ENCODE measurements at places on chromosomes 2 and 18.

DNA sequence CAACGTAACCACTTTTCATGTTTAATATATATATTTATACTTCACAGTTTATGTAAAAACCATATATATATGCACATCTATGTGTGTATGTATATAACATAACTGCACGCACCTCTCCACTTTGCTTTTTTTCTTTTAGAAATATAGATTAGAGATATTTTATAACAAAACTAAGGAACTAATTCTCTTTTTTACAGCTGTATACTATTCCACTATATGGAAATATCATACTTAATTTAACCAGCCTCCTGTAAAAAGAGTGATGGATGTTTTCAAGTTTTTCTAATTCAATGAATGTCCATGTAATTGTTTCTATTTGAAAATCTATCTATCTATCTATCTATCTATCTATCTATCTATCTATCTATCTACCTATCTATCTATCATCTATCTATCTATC, 4.6 kb downstream of the ARHGAP15 start:
- no peak for DNase-seq

DNA sequence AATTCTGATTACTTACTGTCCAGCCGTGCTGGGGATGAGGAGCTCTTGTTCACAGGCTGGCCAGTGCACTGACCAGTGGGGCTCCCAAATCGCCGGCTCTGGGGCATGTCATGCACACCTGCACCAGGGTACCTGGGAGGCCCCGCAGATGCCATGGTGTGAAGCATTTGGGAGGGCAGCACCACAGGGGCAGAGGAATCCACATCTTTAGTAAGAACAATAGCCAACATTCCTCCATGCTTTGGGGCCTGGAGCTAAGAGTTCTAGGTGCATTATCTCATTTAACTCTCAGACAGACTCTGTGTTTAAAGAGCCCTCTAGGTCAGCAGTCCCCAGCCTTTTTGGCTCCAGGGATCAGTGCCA, 104.2 kb downstream of the ACKR3 start:
- DNase-seq: no peak

- no peak for DNase-seq
Observed at GRCh38 chr18:45243340-45244110, 371.8 kb upstream of the SLC14A2 start.

DNA sequence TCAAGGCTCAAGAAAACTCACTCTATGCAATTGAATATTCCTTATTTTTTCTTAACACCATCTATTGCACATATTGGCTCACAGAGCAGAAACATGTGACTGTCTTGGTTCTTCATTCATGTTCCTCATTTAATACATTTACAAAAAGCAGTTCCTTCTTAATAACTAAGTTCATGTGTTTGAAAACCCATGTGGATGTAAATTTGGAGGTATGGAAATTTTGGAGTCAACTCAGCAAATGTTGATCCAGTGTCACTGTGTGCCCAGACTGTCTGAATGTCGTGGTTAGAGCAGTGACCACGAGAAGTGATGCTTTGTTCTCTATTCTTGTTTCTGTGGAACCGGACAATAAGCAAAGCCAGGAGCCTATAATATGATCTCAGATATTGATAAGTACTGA, 299.1 kb downstream of the SETBP1 start:
- DNase-seq: no peak

GRCh38 chr2:203612246-203612645, 77.1 kb upstream of the RAPH1 start:
- no peak for DNase-seq

Measured in astrocyte of the spinal cord (primary cell).